Femur (tissue), 1 donor: ENCODE measurements at places on chromosomes 12 and 14.

DNA sequence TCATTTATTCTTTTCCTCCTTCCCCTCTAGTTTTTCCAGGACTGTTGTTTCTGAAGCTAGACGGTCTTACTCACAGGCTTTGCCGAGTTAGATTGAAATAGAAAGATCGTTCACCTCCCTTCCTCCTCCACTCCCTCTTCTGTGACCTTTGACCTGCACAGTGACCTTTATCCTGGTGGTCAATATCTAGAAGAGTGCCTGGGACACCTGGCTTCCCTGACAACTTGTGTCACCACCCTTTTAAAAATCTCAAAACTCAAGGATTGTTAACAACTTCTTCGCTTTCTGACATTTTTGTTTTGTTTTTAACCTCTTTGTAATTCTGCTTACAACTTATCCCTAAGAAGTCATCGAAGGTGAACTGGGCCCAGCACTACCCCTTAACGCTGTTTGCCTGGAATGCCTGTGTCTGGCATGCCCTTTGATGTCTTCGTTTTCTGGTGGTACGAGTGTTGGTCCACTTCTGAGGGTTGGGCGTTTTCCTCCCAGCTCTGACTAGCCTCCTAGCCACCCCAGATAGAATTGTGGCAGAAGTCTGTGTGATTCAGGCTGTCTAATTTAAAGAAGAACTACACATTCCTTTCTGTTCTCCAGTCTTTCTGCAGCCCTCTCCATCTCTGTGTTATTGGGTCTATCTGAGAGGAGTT, 2.8 kb upstream of the KRT75 start:
- DNase-seq = no peak

DNA sequence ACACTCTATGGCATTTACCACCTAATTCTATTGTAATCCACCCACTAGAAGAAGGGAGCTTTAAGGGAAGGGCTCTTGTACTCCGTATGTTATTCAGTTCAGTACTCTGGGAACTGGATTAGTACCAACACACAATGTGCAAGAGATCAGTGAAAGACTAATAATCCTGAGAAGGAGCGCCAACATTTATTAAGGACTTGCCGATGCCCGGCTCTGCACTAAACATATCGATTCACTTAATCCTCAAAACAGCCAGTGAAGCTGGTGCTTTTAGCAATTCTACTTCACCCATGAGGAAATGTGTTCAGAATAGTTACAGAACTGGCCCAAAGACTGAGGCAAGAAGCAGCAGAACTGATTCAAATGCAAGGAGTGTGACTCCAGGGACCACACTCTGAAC, 80.9 kb downstream of the RPS6KA5 start:
- no peak for DNase-seq

DNA sequence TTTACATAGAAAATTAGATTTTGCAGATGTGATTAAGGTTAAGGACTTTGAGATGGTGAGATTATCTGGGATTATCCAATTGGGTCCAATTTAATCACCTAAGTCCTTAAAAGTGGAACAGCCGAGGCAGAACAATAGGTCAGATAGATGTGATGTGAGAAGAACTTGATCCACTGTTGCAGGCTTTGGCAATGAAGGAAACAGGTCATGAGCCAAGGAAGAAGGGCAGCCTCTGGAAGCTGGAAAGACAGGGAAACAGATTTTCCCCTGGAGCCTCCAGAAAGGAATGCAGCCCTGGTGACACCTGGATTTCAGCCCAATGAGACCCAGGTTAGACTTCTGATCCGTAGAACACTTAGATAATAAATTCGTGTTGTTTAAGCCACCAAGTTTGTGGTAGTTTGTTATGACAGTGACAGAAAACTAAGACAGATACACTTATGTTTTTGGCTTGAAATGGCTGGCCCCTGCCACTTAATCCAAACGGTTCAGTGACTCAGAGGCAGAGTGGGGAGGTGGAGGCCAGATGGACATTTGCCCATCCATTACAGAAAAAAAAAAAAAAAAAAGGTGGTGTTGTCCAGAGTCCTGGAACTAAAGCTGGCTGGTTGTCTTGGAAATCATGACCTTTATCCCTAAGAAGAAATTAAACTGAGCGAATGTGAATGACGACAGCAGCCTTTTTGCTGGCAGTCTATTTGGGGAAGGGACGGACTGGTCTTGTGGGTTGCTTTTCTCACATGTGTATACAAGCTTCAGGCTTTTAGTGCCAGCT, 181.9 kb upstream of the NRXN3 start:
- no peak for DNase-seq

DNA sequence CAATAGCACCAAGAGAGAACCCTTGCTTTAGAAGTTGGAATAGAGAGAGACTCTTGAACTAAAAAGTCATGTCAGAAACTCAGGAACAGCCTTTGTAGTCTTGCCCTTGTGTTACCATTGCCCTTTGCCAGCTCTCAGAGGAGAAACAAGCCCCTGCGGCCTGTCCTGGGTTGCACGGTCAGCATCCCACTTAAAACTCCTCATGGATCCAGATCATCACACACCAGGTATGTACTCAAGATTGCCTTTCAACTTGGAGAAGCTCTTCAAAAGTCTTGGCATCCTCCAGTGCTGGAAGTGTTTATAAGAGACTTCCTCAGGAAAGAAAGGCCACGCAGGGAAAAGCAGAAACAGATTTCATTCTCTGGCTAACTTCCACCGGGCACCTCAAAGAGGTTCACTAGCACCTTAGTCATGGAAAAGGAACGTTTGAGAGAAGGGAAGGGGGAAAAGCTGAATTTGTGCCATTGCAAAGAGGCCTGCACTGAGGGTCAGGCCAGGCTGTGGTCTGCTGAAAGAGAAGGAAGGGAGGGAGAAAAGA, 594.2 kb downstream of the MED13L start:
- DNase-seq = no peak

GRCh38 chr14:103122585-103122946, 695 bp upstream of the TNFAIP2 start:
- no peak for DNase-seq

- peak; percentile 33 for DNase-seq
Observed at GRCh38 chr14:89477391-89477790, 60.4 kb upstream of the FOXN3 start.

DNA sequence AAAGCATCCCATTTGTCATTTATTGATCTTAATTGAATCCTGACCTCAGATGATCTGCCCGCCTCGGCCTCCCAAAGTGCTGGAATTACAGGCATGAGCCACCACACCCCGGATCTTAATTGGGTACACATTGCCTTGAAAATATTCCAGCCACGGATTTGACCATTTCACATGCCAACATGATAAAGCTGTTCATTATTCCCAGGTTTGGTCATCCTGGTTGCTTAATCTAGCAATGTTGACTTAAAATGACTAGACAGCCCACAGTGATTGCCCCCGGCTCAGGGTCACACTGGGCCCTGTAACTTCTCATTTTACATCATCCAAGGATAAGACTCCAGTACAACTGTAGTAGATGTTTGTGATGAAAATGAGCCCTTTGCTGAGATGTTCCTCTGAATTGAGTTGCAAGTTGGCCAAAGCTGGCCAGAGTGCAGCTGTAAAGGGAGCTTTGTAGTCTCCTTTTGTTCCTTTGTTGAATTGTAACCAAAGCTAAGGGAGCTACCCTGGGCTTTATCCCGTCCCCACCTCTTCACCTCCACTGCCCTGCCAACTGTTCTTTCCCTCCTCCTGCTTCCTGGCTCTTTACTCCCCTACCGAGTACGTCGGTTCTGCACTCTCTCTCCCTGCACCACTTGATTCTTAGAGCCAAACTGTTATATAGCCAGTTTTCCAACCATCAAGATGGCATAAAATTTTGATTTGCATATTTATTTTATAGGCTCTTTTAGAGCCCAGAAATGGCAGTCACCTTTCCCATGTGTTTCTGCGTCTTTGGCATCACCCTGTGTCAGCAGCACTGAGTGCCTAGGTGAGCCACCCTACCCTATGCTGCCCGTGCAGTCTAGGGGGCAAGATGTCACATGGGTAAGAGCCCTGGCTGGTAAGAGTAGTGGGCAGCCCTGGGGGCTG, 141.3 kb upstream of the HIF1A start:
- no peak for DNase-seq

DNA sequence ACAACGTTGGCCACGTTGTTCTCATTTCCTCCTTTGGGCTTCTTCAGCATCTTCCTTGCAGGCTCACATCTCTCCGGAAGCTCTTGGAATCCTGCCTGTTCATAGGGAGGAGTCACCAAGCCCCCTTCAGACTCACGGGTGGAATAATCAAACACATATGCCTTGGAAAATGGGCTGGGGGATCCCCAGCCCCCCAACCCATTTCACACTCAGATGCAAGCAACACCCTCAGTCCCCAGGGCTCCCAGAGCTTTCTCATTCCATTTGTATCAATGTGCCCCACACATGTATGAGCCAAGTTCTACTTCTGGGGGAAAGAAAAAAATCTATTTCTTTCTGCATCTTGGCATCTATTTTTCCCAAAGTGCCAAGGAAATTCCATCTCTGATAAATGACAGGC, 33.1 kb downstream of the WSCD2 start:
- DNase-seq = no peak

GRCh38 chr12:110908377-110909152, 11.8 kb downstream of the MYL2 start:
- DNase-seq = no peak

DNA sequence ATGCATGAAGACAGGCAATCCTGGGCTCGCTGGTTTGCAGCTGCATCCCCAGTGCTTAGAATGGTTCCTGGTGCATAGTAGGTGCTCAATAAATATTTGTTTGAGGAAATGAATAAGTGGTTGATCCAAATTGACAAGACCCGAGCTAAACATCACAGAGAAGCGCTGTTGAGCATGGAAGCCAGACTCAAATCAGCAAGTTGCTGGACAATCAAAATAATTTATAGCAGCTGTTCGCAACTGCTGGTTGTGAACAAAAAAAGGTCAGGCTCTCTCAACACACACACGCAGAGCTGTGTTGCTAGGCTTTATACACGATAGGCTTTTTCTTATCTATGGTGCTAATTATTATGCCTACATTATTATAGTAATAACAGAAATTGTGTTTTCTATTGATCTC, 190.2 kb downstream of the TBX5 start:
- no peak for DNase-seq

DNA sequence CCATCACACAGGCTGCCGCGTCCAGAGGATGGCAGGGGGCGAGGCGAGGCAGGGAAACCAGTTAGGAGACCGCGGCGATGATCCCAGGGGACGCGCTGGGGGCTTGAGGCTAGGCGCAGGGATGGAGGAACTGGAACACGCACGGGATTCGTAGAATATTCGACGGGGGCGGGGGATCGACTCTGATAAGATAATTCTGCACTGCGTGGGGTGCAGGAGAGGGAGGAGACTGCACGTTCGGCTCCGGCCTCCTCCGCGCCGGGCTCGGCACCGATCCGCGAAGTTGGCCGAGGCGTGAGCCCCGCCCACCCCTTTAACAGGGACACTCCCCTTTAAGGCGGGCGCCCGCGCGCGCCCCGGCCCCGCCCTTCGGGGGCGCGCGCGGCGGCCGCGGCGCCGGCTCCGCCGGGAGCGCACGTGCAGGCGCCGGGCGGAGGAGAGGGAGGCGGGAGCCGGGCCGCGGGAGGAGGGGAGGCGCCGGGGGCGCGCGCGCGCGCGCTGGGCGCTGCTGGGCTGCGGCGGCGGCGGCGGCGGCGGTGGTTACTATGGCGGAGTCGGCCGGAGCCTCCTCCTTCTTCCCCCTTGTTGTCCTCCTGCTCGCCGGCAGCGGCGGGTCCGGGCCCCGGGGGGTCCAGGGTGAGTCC, at the start of gene ACVR1B:
Gene ACVR1B (plus strand): TSS at position 501 of the 644 bp plus-strand sequence. CDS start 45 bp downstream, at position 546.
- DNase-seq = peak; percentile 91

DNA sequence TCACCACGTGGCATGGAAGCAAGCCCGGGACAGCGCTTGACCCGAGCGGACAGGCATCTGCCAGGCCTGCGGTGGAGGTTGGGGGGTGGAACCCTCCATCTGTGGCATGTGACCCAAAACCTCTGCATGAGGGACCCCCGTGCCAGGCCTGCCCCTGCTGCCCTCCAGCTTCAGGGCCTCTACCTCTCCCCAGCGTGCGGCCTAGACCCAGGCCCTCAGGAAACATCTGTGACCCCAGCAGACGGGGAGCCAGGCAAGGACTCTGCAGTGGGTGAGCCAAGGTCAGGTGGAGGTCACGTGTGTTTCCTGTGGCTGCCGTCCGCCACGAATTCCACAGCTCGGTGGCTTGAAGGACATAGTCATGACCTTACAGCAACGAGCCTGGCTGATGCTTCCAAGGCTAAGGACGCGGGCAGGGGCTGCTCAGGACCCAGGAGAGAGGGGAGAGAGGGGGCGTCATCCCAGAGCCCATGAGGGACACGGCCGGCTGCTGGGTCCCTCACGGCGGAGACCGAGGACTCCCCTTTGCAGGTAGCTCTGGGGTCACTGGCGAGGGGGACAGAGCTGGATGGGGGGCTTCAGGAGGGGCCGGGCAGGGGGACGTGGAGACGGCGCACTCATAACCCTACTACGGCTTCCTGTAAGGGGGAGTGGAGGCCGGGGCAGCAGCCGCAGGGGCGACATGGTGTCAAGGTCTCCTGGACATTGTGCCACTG, 91.5 kb downstream of the GALNT9 start:
- DNase-seq = no peak

GRCh38 chr12:32266756-32267155, 132.6 kb upstream of the FGD4 start:
- no peak for DNase-seq

DNA sequence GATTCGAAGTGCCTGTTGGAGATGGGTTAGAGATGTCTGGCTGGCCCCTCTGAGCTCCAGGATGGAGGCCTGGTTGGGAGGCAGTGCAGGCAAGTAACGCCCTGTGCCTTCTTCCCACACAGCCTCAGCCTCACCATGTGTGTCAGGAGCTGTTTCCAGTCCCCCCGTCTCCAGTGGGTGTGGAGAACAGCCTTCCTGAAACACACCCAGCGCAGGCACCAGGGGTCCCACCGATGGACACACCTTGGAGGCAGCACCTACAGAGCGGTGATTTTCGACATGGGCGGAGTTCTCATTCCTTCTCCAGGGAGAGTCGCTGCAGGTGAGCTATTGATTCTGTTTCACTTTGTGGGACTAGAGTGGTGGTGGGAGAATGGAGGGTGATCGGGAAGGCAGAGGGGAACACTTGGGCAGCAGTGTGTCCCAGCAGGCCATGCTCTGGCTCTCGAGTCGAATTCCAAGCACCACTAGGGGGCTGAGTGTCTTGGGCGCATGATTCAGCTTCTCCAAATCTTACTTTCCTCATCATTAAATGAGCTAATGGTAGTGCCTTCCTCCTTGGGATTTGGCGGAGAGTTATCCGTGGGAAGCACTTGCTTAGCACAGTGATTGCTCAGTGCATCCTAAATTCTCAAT, 6.8 kb downstream of the ACAD10 start:
- no peak for DNase-seq

- no peak for DNase-seq
Observed at GRCh38 chr12:117356048-117356447, 5.4 kb downstream of the NOS1 start.

DNA sequence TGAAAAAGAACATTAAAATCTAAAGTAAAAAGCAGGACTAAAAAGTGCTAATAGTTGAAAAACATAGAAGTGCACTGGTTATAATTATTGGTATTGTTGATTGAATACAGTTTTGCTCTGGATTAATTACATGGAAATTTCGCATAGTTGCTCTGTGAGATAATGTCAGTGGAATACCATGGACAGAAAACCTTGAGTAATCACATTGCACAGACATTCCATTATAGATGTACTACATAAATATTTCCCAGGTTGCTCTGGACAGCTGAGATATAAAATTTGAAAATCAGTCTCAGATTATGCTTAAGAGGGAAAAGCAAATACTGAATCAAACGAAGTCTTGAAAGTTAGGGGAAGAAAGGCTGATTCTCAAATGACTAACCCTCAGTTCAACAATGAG, 439.3 kb upstream of the FLRT2 start:
- DNase-seq = no peak

GRCh38 chr12:89354612-89355067, 2.3 kb upstream of the DUSP6 start:
- DNase-seq = no peak
